ENCODE measurements at places on chromosomes 2 and 18.

DNA sequence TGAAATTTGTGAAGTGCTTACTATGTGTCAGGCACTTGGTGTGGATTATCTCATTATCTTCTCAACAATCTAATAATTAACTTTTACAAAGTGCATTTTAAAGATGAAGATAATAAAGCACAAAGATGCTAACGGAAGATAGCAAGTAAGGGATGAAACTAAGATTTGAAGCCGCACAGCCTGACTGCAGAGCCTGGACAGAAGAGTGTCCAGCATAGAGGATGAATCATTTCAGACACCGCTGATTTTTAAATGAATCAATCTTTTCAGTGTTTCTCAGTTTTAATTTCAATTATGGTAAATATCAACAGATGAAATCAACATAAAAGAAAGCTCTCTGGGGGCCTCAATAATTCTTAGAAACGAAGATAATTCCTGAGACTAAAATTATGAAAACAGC is 24.5 kb upstream of the STAM2 start:
- DNase-seq, result no peak

GRCh38 chr2:66984864-66985263 is 412.3 kb upstream of the ETAA1 start:
- no peak for DNase-seq

GRCh38 chr2:3641181-3641580 is 16.8 kb upstream of the ALLC start:
- no peak for DNase-seq

DNA sequence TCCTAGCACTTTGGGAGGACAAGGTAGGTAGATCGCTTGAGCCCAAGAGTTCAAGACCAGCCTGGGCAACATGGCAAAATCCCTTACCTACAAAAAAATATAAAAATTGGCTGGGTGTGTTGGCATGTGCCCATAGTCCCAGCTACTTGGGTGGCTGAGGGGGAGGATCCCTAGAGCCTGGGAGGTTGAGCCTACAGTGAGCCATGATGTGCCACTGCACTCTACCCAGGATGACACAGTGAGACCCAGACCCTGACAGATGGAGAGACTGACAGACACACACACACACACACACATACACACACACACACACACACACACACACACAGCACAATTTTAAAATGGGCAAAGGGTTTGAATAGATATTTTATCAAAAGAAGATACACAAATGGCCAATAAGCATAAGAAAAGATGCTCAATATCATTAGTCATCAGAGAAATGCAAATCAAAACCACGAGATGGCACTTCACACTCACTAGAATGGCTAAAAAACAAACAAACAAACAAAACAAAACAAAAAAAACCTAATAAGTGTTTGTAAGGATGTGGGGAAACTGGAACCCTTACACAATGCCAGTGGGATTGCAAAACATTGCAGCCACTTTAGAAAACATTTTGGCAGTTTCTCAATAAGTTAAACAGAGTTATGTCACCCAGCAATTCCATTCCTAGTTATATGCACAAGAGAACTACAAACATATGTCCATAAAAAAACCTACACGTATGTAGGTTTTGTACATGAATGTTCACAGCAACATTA is 42.3 kb downstream of the BAZ2B start:
- DNase-seq, result no peak

DNA sequence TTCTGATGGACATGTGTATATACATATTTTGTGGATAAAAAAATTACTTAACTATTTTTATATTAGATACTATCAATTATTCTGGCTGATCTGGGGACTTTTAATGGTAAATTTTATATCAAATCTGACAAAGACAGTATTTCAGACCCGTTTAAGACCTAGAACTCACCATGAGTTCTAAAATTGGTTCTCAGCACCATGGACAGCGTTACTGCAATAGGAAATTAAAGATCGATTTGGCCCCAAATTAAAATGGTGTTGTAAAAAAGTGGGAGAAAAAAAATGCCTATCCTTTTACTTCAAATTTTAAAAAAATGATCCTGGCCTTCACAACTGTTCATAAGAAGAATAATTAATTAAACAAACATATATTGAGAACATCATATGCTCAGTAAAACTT is 919 bp upstream of the SCN2A start:
- no peak for DNase-seq

GRCh38 chr2:105764059-105764458 is 19.3 kb downstream of the NCK2 start:
- no peak for DNase-seq

DNA sequence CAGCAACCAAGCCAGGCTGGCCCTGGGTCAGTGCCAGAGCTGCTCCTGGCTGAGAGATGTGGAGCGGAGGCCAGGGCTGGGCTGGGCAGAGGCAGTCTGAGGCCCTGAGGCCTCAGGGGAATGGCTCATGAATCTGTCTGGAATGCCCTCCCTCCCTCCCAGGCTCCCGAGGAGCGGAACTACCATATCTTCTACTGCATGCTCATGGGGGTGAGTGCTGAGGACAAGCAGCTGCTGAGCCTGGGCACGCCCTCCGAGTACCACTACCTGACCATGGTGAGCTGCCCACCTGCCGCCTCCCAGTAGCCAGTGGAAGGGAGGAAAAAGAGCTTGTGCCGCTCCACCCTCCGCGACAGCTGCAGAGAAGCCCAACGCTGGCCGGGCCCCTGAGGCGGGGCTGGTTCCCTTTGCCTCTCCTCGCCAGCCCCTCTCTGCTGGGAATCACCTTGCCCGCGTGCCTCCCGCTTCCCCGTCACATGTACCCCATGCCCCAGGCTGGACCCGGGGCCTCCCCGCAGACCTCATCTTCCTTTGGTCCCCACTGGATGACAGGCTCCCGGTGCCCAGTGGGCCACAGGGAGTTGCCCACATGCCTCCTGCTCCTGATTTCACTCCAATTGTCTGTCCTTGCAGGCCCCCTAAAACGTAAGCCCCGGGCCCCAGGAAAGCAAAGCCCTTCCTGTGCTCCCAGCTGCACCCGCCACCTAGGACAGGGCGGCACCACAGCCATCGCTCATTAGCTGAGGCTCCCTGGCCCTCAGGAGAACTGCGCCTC is 41.1 kb downstream of the MYO7B start:
- DNase-seq, result no peak

DNA sequence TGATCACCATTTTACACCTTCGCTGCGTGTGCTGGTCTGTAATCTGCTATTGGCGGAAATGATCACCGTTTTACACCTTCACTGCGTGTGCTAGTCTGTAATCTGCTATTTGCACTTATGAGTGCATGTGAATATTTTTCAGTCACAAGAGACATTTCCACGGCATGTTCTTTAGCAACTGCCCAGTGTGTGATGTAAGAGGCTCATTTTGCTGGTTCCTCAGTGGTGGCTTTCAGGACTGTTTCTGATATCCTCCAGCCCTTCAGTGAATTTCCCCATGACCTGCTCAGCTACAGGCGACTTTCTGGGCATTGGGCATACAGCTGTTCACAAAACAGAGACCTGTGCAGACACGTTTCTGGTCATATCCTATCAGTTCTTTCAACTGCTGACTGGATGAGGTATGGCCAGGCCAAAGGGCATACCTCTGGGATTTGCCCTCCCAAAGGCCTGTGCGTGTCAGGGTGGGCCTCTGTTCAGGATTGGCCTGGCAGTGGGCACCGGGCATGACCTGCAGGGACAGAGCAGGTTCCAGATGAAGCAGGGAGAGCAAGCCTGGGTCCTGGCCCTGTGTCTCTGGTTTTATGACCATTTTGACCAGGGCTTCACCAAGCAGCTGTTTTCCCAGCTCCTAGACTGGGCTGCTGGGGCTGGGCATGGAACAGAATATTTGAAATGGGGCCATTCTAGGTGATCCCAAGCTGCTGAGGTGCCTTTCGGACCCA is 521 bp upstream of the PROM2 start:
- DNase-seq, result no peak

GRCh38 chr2:4122726-4123125 is 419.4 kb downstream of the DCDC2C start:
- no peak for DNase-seq

DNA sequence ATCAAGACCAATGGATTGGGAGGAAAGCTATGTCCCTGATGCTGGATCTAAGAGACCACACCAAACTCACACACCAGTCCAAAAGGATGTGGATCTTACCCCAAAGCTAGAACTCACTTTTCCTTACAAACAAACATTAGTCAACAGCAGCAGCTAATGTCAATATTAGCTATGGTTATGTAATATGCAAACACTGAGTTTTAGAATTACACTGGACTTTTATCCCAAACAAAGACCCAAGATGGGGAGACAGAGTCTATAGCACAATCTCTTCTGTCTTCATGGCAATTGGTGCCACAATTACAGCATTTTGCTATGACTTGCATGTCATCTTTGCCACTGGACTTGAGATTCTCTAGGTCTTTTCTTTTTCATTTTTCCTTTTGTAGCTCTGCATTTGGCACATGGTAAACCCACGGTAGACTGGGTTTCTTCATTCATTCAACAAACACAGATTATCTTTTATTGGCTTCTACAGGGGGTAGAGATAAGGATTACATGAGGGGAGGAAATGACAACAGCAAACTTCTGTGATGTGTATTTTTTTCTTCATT is 59.0 kb downstream of the SPRED2 start:
- no peak for DNase-seq

- no peak for DNase-seq
These were observed 88.9 kb upstream of the SERPINE2 start for GRCh38 chr2:224127871-224128501.

DNA sequence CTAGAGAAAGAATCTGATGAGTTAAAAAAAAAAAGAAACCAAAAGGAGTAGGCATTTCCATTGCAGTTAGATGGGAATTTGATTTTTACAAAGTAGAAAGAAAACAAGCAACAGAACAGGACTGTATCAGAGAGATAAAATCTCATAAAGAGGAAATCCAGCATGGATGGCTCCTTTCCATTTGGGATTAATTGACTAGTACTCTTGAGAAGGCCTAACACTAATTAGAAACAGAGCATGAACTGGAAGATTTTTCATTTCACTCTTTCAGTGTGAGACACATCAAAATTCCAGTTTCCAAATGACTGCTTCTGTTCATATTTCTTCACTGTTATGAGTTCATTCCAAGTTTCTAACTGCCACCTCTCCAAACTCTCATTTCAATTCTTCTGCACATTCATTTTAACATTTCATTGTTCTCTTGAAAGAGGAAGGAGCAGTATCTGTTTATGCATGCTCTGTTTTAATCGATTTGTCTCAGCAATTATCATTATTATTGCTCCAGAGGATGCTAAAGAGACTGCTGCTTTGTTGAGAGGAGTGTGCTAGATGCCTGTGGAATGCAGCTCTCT is 108.8 kb upstream of the PIEZO2 start:
- DNase-seq, result no peak

GRCh38 chr2:65351948-65352595 is 80.3 kb downstream of the SPRED2 start:
- DNase-seq, result no peak

DNA sequence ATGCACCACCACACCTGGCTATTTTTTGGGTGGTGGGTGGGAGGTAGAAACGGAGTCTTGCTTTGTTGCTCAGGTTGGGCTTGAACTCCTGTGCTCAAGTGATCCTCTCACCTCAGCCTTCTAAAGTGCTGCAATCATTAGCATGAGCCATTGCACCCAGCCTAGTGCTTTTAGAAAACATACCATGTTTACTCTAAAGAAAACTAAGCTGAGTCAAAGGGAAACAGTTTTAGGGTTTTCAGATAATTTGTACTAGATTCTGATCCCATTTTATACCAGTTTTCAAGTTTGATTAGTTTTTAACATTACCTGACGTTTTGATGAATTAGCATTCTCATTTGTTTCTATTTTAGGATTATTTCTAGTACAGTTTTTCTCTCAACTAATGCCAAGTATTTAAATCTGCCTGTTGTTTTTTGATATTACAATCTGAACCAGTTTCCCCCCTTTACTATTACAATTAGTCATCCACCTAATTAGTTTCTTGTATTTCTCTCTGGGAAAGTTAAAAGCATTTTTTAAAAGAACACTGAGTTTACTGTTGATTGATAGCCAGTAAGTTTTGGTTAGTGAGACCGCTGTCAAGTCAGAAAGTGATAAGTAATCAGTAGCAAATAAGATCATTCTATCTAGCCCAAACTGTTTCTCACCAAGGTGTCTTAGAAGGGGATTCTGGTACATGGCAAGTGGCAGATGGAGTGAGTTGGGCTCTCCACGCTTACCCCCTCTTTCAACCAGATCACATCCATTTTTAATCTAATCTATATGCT is 24.2 kb upstream of the TBR1 start:
- DNase-seq, result no peak

GRCh38 chr2:219766658-219767057 is 139.2 kb downstream of the SLC4A3 start:
- no peak for DNase-seq

DNA sequence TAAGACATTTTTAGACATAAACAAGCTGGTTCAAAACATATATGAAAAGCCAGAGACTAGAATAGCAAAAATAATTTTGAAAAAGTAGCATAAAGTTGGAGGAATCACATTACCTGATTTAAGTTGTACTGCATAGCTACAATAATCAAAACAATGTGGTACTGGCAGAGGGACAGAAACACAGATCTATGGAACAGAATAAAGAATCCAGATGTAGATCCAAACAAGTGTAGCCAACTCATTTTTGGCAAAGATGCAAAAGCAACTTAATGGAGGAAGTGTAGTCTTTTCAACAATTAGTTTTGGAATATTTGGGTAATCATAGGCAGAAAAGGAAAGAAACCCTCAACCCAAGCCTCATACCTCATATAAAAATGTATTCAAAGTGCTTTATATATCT is 278.7 kb upstream of the ZNF521 start:
- DNase-seq, result no peak

GRCh38 chr18:75408554-75409506 is 18.7 kb downstream of the SMIM21 start:
- no peak for DNase-seq

DNA sequence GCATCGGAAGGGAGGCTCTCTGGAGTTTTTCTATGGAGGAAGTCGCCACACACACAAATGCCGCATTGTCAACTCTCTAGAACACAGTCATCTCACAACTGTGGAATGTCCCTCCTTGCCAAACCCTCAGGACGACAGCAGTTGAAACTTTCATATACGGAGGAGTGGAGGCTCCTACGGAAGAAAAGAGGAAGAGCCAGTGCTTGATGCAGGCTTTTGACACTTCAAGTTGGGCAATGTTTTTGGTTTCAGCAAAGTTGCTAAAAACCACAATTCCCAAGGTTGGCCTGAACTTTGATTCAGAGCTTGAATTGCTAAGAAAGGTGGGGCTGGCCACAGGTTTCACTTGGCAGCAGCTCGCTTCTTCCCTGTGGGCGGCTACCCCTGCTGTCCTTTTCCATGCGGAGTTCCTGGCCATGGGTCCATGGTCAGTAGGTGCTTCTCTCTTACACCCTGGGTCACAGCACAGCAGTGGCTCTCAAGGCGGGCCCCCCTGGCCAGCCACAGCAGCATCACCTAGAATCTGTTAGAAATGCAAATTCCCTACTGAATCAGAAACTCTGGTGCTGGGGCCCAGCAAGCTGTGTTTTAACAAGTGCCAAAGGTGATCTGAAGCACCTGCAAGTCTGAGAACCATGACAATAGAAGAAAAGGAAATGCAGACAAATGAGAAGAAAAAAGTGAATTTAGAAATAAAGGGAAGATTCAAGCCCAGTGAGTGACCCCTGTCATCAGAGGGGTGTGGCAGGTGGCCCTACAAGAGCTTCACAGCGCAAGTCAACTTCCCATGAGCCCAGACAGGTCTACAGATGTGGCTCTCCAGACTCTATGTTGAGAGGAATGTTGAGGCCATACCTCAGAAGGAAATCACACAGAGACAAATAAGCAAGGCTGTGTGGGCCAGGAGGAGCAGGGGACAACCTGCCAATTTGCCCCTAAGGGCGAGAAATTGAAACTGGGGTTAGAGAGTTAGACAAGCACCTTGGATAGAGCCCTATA is 856.4 kb downstream of the RNF144A start:
- peak; percentile 76 for DNase-seq

- DNase-seq, result no peak
These were observed 47.1 kb downstream of the STRN start for GRCh38 chr2:36919041-36919837.
